ENCODE measurements at places on chromosomes 6 and 20.

DNA sequence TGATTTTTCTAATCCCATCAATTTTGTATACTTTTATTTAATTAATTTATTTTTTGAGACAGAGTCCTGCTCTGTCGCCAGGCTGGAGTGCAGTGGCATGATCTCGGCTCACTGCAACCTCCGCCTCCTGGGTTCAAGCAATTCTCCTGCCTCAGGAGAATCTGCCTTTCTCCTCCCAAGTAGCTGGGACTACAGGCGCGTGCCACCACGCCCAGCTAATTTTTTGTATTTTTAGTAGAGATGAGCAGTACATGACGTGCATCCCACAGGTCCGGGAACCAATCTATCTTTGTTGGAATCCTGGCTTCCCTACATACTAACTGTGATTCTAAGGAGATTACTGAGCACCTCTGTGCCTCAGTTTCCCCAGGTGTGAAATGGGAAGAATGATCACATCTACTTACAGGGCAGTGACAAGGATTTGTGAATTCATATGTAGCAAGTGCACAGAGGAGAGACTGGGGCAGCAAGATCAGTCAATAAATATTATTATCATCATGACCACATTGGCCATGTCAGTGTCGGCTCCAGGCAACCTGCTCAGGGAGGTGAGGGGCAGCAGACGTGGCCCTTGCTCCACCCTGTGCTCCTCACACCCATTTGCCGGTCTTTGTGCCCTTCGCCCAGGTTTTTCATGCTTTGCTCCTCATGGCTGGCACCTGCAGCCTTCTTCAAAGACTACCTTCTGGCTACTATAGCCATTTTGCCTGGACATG is 22.1 kb downstream of the CYP24A1 start:
- no peak for DNase-seq

GRCh38 chr6:150490586-150490985 is 109.1 kb upstream of the PLEKHG1 start:
- no peak for DNase-seq

DNA sequence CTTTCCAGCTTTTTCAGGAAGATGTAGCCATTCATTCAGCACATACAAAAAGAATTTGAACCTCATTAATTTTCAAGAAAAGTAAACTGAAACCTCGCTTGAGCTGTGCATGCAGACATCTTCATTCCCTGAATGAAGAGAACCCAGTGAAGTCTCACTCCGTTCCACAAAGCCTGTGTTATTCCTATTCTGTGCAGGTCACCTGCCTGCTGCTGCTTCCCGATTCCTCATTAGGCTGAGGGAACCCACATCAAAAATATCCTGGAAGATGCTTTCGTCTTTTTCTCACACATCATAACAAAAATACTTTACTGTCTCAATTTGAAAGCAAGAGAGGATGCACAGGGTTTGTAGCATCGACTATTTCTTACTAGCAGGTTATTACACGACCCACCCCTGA is 40.1 kb downstream of the TRMT6 start:
- no peak for DNase-seq

DNA sequence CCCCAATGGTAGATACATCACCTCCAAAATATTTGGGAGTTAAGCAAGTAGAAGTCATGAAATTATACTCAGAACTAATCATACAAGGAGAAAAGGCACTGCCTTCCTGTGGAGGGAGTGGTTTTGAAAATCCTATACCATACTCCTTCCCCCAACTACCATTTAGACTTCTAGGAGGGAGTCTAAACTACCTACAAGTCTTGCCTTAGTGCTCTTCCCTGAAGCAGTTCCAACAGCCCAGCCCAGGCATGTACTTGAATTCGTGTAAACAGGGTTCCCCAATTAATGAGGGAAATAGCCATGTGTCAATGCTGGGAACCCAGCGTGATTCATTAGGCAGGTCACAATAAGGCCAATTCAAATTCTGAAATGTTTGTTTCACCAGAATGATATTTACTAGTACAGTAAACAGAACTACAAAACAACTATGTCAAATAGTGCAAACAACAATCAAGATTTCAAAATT is 39.1 kb upstream of the SGK1 start:
- no peak for DNase-seq

GRCh38 chr6:80287607-80288006 is 181.1 kb downstream of the BCKDHB start:
- DNase-seq: no peak
